ENCODE measurements at places on chromosomes 2 and 18.

DNA sequence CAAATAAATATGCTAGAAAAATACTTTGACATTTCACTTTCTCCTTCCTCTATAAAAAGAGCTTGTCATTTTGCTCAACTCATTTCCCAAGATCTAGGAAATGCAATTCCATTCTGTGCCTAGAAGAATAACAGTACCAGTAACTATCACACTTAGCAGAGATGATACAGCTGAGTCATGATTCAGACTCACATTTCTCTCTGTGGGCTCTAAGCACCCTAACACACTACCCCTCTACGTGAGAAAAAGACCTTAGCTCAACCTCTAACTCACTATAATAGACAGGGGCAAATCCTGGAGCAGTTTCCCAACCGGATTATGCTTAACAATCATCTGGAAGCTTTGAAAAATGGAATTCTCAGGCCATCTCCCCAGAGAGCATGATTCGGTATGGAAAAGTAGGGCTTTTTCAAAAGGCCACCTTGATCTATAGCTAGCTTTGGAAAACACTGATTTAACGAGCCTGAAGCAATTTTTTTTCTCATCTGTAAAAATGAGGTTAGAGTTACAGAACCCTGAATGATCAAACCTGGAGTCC, 1312.3 kb upstream of the PIK3C3 start:
- DNase-seq, result no peak

DNA sequence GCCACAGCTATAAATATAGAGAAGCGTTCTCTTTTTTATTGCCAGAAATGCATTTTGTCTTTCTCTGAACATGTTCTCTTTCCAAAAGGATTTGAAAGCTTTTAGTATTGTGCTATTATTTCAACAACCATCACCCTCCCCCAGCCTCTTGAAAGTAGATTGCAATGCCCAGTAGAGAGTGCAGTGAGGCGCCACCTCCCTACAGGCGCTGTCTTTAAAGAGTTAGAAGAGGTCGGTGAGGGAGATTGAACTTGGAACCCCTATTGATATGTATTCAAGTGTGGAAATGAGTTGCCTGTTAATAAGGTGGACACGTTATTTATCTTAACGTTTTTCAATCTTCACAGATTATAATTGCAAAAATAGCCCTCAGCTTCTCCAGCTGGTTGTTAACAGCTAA, 360.3 kb downstream of the LRP1B start:
- DNase-seq, result no peak

DNA sequence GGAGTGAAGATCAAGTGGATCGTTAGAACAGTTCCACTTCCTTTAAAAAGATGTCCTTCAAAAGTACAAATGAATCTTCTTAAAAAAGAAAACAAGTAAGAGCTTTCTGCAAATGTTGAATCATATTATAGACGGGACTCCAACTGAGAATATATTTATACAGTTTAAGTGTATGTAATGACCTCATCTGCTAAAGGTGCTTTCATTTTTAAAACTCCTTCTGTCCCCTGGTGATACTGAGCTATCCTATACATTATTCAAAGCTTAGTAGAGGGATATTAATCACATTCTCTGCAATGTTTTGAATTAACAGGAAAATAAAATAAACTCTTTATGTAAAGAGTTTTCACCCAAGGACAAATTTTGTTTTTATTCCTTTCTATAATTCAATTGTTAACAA, 420.7 kb upstream of the SLC8A1 start:
- DNase-seq, result no peak

- DNase-seq, result no peak
These were observed 121.2 kb downstream of the ZNF521 start for GRCh38 chr18:25230658-25231326.

GRCh38 chr2:238504181-238504931, 77.6 kb downstream of the ASB1 start:
- no peak for DNase-seq

- no peak for DNase-seq
These were observed 7.3 kb upstream of the CXCR4 start for GRCh38 chr2:136125236-136125635.

DNA sequence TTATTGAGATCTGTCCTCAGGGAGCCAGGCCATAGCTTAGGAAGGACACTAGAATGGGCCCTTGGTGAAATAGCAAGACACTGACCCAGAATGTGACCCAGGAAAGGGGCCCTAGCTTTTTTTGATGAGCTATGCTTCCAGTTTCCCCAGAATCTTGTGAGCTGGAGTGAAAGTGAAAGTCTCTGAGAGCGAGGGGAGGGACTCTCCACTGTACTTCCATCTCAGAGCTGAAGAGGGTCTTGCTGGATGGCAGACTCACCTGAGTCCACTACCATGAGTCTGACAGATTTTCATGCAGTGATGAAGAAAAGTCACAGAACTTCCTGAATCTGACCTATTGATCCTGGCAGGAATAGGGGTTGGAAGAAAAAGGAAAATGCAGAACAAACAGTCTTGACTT, 3.1 kb downstream of the ARHGAP25 start:
- DNase-seq, result no peak

DNA sequence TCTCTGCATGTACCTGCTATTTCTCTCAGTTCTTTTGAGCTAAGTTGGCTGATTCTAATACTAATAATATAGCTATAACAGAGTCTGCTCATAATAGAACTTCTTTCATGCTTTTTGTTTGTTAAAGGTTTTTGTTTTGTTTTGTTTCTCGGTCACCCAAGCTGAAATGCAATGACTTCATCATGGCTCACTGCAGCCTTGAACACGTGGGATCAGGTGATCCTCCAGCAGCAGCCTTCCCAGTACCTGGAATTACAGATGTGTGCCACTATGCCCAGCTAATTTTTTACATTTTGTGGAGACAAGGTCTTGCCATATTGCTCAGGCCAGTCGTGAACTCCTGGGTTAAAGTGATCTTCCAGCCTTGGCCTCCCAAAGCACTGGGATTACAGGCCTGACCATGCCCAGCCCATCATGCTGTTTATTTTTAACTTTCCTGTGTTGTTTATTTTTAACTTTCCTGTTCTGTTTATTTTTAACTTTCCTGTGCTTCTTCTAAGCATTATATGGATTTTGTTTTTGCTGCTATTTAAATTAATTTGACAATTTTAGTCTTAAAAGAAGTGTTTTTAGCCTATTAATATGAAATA, 763.8 kb upstream of the CDH7 start:
- no peak for DNase-seq
